ENCODE measurements at places on chromosomes 12 and 14.

DNA sequence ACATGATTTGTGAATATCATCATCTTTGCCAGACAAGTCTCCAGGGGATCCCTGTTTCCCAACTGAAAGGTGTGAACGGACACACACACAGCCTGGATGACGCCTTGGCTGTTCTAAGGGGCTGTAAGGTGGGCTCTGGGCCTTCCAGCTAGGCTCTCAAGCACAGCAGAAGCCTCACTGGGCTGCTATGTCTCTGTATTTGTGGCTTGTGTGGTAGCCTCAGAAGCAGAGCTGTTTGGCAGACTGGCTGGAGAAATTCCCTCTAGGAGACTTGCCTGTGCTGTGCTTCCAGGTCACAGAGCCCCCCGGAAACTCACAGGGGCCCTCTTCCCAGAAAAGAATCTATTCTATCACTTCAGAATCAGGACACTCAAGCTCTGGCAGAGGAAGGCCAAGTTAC lies 21.4 kb downstream of the OTUB2 start:
- DNase-seq = no peak

GRCh38 chr12:48000878-48001504 lies 3.3 kb downstream of the COL2A1 start:
- DNase-seq = no peak

GRCh38 chr12:120540445-120540844 lies 6.3 kb downstream of the RNF10 start:
- DNase-seq = peak; percentile 98

DNA sequence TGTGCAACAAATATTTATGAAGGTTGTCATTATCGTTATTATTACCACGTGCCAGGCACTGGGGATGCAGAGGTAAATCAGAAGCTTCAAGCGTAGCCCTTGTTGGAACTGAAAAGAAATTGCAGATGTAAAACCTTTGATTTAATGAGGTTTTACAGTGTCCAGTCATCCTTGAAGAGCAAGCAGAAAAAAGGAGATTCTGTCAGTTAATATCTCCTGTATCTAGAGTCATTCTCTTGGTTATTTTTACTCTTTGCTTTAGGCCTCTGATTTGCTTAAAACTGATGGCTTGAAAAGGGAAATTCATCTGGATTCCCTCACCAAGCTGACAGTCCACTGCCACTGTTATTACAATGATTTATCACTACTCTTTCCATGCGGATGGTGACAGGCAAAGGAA lies 179.3 kb downstream of the GALC start:
- DNase-seq = no peak

- DNase-seq = no peak
These were observed 63.4 kb upstream of the SLCO1C1 start for GRCh38 chr12:20631711-20632110.

DNA sequence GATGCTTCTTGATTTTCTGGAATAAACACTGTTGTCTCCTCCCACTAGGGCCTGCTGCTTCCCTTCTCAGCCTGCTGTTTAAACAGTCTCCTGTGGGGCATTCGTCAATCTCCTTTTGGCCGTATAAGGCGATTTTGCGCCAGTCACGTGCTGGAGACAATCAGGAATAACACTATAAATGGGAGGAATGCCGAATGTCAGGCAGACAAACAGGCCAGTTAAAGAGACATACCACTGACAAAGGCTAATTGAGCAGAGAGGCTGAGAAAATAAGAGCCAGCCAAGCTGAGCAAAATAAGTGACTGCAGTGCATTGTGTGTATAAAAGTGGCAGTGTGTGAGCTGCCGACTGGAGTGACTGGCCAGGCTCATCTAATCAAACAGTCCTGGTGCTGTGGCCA lies 23.3 kb downstream of the DMAC2L start:
- no peak for DNase-seq

- no peak for DNase-seq
These were observed 22.6 kb downstream of the SUDS3 start for GRCh38 chr12:118398940-118399339.

Measured in hematopoietic multipotent progenitor cell treated with erythropoietin and hydrocortisone succinate and interleukin-3 and kit ligand, for 8 days (in vitro differentiated cells).